Right kidney (tissue), 9 donors: ENCODE measurements at places on chromosomes 2 and 18.

DNA sequence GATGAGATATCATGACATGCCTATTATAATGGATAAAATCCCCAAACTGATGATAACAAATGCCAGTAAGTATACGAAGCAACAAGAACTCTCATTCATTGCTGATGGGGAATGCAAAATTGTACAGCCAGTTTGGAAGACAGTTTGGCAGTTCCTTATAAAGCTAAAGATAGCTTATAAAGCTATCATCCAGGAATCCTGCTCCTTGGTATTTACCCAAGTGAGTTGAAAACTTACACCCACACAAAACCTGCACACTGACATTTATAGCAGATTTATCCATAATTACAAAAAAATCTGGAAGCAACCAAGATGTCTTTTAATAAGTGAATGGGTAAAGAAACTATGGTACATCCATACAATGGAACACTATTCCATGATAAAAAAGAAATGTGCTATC, 59.5 kb upstream of the FAM124B start:
- no peak for DNase-seq

DNA sequence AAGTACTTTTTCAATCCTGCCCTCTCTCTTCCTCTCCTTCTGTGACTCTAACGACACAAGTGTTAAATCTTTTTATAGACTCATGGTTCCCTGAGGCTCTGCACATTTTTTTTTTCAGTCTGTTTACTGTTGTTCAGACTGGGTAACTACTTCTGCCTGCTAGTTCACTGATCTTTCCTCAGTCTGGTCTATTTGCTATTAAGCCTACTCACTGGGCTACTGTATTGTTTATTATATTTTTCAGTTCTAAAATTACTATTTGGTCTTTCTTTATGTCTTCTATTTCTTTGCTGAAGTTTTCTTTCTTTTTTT, 21.3 kb downstream of the PPP3R1 start:
- DNase-seq, result no peak

GRCh38 chr2:129903586-129904425, 75.7 kb upstream of the RAB6C start:
- no peak for DNase-seq

GRCh38 chr2:175523001-175523400, 341.5 kb upstream of the ATP5MC3 start:
- no peak for DNase-seq

DNA sequence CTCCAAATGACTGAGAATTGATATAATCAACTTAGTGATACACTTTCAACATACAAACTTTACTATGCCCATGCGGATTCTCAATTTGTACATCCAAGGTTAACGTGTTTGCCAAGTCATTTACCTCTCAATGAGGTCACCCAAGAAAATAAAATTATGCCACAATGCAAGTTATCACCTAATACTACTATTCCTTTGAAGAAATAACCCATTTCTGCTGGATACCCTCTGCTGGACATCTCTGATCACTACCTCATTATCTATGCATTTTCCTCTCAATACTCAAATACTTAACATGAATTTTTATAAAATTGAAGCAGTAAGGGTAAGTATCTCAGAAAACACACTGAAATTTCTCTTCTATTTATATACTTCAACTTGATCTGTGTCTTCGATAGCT, 12.7 kb downstream of the HNRNPLL start:
- DNase-seq, result no peak

GRCh38 chr2:238146884-238147544, 8.5 kb downstream of the KLHL30 start:
- peak; percentile 67 for DNase-seq

DNA sequence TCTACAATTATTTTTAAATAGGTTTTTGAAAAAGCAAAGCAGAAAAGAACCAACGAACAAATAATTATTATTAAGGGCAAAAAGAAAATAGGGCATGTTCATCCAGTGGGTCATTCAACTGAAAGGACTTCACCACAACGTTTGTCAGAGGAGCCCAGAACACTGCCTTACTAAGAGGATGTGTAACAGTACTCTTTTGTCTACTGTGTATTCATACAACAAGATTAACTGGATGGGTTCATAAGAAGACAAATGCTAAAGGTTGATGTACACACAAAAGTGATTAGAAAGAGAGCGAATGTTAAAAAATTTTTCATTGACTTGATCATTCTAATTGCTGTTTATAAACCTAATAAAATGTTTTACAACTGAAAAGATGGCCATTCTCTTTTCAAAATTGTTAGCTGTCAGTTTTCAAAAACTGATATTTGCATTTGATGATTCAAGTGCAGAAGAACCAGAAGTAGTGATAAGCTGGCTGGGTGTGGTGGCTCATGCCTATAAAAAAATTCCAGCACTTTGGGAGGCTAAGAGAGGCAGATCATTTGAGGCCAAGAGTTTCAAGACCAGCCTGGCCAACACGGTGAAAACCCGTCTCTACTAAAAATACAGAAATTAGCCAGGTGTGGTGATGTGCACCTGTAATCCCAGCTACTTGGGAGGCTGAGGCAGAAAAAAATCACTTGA, 33.1 kb downstream of the MGAT4A start:
- no peak for DNase-seq

DNA sequence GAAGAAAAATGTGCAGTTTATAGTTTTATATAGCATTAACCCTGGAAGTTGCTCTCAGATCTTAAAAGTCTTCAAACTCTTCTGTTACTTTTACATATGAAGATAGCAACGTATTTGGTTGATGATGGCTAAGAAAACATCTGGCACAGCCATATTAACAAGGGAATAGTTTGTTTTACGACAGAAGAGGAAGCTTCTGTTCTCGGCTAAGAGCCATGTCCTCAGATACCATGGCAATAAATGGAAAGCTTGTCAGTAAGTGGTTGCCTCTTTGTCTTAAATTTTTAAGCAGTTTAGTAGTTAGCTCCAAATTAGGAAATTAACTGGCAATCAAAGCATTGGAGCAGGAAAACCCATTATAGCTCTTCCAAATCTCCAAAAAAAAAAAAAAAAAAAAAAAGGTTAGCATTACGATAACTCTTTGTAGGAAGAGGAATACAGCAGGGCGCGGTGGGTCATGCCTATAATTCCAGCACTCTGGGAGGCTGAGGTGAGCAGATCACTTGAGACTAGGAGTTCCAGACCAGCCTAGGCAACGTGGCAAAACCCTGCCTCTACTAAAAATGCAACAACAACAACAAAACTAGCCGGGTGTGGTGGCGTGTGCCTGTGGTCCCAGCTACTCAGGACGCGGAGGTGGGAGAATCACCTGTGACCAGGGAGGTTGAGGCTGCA, 4.5 kb upstream of the STON1 start:
- no peak for DNase-seq

- no peak for DNase-seq
Observed at GRCh38 chr18:2424420-2424819, 146.9 kb downstream of the METTL4 start.
